ENCODE measurements at places on chromosomes 16 and 17.

GRCh38 chr17:49003557-49004511 lies 6.6 kb downstream of the IGF2BP1 start:
- DNase-seq, result peak; percentile 42

GRCh38 chr16:56792967-56793366 lies 63.0 kb downstream of the NUP93 start:
- DNase-seq, result no peak

DNA sequence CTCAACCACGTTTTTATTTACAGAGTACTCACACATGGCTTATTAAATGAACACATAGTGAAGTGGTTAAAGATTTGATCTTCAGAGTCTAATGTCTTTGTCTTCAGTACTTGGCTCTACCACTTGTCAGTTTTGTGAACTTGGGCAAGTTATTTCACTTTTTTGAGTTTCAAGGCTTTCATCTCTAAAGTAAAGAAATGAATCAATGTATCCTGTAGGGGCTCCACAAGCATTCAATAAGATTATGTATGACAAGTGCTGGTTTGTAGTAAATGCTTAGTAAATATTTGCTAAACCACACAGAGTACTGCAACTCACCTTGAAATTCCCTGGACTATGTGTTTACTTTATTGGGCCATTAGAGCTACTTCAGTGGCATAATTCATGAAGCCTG lies 446.0 kb upstream of the GOT2 start:
- no peak for DNase-seq

DNA sequence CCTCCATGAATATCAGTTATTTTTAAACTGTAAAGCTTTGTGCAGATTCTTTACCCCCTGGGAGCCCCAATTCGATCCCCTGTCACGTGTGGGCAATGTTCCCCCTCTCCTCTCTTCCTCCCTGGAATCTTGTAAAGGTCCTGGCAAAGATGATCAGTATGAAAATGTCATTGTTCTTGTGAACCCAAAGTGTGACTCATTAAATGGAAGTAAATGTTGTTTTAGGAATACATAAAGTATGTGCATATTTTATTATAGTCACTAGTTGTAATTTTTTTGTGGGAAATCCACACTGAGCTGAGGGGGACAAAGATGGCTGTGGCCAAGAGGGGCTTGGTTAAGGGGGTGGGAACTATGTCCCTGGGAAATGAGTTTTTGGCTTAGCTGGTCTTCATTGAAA lies 2.3 kb downstream of the CCL11 start:
- no peak for DNase-seq

DNA sequence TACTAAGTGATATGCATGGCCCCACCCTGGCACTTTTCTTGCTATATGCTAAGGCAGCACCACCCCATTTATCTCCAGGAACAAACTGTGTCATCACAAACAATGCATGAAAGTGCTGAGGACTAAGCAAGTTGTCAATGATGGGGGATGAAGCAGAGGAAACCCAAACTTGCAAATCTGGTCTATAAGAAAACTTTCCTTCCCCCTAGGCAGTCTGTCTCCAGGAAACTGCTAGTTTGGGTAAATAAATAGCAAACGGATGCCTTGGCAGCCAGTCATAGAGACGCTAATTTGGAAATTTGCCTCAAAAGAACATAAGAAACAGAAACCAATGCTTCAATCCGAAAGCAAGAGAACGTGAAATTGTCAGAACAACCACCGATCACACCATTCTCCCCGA lies 5.6 kb upstream of the HSBP1 start:
- DNase-seq, result no peak

- DNase-seq, result no peak
Measured at GRCh38 chr17:17728550-17729251, 47.4 kb downstream of the RAI1 start.

DNA sequence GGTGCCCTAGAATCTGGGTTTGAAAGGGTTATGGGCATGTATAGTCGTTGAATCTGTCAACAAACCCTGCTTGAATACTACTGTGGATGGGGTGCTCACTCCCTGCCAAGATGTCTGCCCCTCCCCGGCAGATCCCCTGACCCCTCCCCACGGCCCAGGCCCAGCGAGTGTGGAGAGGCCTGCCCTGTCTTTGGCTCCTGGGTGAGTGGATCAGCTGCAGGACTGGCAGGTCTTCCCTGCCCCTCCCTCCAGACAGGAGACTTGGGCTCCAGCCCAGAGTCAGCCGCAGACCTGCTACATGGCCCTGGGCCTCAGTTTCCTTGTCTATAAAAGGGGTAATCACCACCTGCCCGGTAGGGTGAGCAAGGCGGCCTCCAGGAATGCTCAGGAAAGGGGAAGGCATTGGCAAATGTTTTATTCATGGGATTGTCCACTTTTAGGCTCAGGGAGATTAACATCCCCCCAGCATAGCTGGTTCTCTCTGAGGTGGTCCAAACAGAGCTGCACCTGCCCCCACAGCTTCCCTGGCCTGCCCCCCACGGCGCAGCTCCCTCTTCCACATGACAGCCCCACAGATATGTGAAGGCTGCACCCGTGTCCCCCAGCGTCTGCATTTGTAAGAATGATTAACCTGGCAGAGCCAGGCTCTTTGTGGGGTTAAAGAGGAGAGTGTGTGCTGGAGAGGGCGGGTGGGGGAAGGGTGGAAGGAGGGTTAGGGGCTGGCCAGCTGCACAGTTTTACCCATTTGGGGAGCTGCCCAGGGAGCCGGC lies 18.5 kb upstream of the SPNS2 start:
- no peak for DNase-seq

DNA sequence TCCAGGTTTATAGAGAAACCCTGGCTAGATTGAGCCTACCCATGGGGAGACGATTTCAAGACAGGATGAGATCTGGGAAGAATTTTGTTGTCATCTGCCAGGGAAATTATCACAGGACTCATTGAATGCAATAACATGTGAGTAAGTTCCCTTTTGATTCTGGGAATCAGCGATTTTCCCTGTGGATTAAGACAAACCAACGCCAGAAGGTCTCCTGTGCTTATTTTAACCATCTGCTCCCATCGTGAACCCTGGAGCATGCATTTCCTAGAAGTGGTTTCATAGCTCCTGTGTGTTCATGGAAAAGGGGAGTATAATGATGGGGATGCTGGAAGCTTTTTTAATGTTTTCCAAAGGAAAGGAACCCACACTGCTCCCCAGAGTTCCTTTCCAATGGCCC lies 21.0 kb upstream of the ARHGAP44 start:
- DNase-seq, result no peak
